ENCODE measurements at places on chromosomes 5 and 9.

DNA sequence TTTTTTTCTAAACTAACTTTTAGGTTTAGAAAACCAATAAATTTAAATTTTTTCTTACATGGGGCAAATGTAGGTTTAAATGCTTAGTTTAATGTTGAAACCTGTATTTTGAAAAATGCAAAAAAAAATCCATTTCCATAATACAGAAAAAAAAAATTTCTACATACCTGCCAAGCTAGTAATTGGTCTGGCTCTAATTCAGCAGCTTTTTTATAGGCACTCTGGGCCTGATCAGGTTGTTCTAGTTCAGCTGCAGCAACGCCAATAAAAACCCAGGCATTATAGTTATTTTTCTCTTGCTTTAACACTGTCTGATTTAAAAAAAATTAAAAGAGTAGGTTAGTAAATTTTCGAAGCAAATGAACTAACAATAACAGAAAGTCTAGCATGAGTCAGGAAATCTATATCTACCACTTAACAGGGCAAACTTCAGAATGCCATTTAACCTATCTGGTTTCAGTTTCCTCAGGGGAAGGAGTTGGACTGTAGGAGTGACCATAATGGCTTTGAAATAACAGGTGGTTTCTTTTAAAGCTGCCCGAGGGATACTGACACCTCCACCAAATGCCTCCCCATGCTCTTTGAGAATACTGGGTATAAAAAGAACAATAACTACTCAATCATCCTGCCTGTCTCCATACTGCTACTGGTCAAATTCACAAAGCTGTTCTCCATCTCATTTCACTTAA, 11.6 kb downstream of the SKIC3 start:
- peaks cover 80% of the 10 kb centered on the region for H3K36me3 ChIP-seq
- H3K27me3 ChIP-seq, result no peaks in the 10 kb centered on the region
- no peak overlapping the region for H3K27ac ChIP-seq
- DNase-seq, result no peak
- no peaks in the 10 kb centered on the region for H3K4me1 ChIP-seq

- H3K27me3 ChIP-seq, result no peaks in the 10 kb centered on the region
- no peaks in the 10 kb centered on the region for H3K36me3 ChIP-seq
- H3K4me1 ChIP-seq, result no peaks in the 10 kb centered on the region
- H3K27ac ChIP-seq, result no peak overlapping the region
- no peak overlapping the region for H3K4me3 ChIP-seq
Observed at GRCh38 chr9:108101410-108101809, 611.8 kb upstream of the KLF4 start.

DNA sequence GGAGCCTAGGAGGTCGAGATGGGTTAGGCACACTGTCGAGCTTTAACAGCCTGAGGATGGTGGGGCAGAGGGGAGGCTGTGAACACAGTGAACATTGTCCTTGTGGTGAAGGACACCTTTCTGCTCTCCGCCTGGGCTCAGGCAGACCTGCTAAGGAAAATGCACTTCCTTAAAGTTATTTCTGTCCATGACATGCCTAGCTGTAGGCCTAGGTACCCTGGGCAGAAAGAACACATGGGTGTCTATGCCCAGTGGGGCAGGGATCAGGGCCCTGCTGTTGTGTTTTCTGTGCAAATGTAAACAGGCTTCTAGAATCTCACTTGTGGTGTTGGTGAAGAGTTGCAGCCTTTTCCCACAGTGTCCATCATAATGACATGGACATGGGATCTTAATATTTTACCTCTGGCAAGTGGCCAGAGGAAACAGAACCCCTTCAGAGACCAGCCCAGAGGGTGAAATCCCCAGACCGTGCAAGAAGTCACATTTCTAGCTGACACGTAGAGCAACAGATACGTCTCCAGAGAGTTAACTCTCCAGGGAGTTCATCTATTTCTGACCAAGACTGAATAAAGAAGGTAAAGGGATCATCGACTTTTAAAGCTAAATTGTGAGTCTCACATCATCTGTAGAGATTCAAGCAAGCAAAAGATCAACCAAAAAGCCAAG, 79.2 kb downstream of the C9orf152 start:
- H3K27me3 ChIP-seq, result no peaks in the 10 kb centered on the region
- no peak overlapping the region for H3K4me3 ChIP-seq
- H3K36me3 ChIP-seq, result no peaks in the 10 kb centered on the region
- H3K4me1 ChIP-seq, result peaks cover 24% of the 10 kb centered on the region

- no peaks in the 10 kb centered on the region for H3K4me1 ChIP-seq
- H3K27me3 ChIP-seq, result no peaks in the 10 kb centered on the region
- H3K27ac ChIP-seq, result no peak overlapping the region
- H3K36me3 ChIP-seq, result no peaks in the 10 kb centered on the region
- H3K4me3 ChIP-seq, result no peak overlapping the region
- DNase-seq, result no peak
Observed at GRCh38 chr5:166963596-166963995, 1327.8 kb upstream of the WWC1 start.

Data from CD4-positive, alpha-beta T cell (primary cell).